ENCODE measurements at places on chromosomes 3 and 15.

DNA sequence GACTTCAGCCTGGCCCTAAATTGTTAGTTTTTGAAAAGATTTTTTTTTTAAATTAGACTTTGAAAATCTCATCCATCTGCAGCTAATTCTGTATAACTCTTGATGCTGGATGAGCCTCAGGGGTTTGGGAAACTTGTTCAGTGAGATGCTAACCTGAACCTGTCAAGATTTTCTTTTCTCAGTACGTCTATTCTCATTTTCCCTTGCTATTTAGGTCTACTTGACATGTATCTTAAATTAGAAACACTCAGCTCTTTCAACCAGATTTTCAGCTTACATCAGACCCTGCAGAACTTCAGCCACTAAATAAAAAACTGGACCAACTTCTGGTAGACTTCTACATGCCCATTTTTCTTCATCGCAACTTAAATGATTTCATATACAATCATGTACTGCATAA is 61.4 kb downstream of the MFSD1 start:
- no peak for DNase-seq

DNA sequence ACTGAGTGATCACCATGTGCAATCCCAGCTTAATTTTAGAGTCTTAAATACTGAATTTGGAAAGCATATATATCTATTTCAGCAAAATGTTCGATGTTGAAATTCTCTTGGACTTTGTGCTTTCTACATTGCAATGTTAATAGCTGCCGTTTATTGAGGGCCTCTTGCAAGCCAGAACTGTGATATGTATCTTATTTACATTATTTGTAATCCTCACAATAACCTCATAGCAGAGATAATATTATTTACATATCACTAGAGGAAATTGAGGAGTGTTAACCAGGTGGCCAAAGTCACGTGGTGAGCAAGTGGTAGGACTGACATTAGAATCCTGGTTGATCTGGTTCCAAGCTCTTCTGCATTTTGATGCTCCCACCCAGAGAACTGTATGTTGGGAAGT is 254.1 kb downstream of the SLC9A9 start:
- DNase-seq = no peak

DNA sequence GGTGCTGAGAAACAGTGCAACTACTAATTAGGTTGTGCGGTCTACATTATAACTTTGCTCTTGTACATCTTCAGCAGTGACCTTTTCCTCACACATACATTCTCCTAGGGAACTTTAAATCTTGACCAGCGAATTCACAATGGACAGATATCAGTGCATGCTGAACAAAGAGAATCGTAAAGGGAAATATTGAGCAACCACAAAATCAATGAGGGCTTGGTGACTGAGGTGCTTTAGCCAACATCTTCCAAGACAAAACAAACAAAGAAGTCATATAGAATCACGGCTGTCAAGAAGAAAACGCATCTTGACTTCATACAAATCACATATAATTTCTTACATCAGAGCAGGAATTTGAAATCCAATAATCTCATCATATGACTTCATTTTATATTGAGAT is 1022.0 kb downstream of the ROBO1 start:
- DNase-seq = no peak

GRCh38 chr3:71926262-71926600 is 141.3 kb upstream of the PROK2 start:
- DNase-seq = peak; percentile 26

GRCh38 chr3:146159037-146159436 is 1.9 kb downstream of the PLOD2 start:
- no peak for DNase-seq

DNA sequence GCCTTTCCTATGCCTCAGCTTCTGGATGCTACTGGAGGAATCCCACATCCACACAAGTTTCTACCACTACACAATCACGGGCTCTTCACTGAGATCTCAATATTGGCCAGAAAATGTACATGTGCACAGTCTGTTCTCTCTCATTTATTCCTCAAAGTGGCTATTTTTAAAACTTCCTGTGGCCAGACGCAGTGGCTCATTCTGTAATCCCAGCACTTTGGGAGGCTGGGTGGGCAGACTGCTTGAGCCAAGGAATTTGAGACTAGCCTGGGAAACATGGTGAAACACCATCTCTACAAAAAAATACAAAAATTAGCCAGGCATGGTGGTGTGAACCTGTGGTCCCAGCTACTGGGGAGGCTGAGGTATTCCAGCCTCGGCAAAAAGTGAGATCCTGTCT is 91.4 kb upstream of the PRTG start:
- DNase-seq = no peak

DNA sequence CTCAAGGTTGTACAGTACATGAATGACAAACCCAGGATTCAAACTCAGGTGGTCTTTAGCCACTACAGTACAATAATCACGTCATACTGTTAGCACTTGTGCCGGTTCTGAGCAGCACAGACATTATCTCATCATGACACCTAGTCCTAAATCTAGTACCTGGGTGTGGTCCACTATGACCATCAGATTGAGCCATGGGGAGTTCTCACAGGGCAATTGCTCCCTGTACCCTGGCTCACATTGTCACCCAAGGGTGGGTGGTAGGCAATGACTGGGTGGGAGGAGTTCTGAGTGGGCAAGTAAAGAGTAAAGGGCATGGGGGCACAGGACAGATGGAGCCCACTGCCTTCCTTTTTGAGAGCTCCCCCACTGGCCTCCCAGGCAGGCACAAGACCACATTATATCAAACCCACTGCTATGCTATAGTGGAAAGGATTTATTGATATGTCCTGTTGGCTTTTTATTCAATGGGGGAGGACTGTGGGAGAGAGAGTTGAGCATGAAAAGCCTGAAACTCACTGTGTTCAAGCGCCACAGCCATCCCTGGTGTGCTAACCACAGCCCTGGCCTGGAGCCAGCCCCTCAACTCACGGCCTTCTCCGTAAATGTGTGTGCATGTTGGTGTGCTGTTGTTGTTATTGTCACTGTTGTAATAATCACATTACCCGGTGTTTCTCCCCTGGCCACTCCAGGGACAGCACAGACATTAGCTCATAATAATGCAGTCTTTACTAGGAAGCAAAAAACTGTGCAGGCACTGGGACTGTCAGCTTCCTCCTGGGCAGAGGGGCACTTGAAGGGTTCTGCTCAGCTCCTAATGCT is 27.3 kb downstream of the ADCY5 start:
- DNase-seq = no peak

DNA sequence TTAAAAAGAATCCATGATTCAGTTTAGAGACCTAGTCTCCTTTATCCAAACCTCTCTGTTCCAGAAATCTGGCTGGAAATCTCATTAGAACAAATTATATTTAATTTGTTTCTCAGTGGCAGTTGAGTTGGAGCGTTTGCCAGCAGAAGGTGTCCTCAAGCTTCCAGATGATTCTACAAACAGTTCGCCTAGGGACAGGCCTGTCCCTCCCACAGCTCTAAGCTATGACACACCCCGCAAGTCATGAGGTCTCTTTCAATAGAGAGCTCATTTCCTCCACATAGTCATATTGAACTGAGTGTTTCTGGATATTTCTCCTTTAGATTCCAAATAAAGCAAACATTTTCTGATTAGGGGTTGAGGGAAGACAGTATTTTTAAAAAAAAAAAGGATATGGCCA is 230.3 kb downstream of the ATP8B4 start:
- no peak for DNase-seq

DNA sequence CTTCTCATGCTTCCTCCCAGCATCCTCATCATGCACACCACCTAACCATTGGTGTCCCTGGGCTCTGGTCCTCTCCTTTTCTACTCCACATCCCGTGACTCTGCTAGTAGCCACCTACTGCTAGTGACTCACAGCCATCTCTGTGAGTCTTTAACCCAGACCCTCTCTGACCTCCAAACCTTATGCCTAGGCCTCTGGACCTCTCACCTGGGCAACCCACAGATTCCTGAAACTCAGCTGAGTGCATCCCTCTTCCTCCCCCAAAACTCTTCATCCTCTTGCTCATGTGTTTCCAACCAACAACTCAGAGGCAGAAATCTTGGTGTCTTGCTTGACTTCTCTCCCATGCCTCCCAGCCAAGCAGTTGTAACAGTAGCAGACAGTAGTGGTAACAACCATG is 20.0 kb upstream of the SLCO2A1 start:
- no peak for DNase-seq

GRCh38 chr15:81625896-81626295 is 251.9 kb upstream of the TMC3 start:
- DNase-seq = no peak

GRCh38 chr3:43627360-43627759 is 5.5 kb upstream of the ANO10 start:
- DNase-seq = no peak

- DNase-seq = no peak
These were observed 572 bp downstream of the DNAJB11 start for GRCh38 chr3:186570941-186571643.

DNA sequence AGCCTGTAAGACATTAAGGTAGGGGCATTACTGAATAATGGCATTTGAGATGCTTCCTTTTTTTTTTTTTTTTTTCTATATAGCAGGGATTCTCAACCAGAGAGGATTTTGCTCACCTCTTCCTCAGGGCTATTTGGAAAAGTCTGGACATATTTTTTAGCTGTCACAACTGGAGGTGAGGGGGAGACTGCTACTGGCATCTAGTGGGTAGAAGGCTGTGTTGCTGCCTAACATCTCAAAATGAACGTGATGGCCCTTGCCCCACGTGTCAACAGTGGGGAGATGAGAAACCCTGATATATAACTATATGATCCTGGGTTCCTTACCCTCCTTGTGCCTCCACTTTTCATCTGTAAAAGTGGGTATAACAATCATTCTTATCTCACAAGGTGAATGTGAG is 71.9 kb downstream of the CADPS start:
- DNase-seq = no peak

- DNase-seq = no peak
These were observed 199.4 kb upstream of the THBS1 start for GRCh38 chr15:39381517-39381916.

GRCh38 chr3:143001034-143001368 is 369 bp upstream of the U2SURP start:
- DNase-seq = no peak

- DNase-seq = peak; percentile 26
These were observed 89.9 kb upstream of the PRR23E start for GRCh38 chr3:127103080-127103479.

GRCh38 chr3:10627884-10628572 is 122.6 kb upstream of the ATP2B2 start:
- no peak for DNase-seq

DNA sequence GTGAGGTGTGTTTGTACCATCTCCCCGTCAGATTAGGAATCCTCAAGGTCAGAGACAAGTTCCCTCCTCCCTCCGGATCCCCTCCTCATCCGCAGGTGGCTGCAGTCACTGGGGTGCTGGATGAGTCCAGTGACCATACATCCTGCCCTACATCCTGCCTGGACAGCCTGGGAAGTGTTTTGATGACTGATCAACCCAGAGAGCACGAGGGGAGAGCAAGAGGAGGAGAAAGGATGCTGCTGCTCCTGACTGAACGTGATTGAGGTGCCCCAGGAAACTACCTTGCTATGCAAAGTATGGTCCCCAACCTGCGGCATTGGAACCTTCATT is 65.1 kb downstream of the SLC12A8 start:
- DNase-seq = no peak

- no peak for DNase-seq
These were observed 263 bp downstream of the ST8SIA2 start for GRCh38 chr15:92393980-92394308.

- DNase-seq = no peak
These were observed 267.0 kb downstream of the PLCL2 start for GRCh38 chr3:17151598-17152373.

GRCh38 chr3:101466465-101467309 is 46.3 kb downstream of the SENP7 start:
- no peak for DNase-seq

GRCh38 chr3:48516571-48516970 is 12.6 kb upstream of the SHISA5 start:
- no peak for DNase-seq

Data from NCI-H187 (cell line).